Activated CD8-positive, alpha-beta memory T cell treated with anti-CD3 and anti-CD28 coated beads for 1 hour (primary cell): ENCODE measurements at places on chromosomes 3 and 15.

DNA sequence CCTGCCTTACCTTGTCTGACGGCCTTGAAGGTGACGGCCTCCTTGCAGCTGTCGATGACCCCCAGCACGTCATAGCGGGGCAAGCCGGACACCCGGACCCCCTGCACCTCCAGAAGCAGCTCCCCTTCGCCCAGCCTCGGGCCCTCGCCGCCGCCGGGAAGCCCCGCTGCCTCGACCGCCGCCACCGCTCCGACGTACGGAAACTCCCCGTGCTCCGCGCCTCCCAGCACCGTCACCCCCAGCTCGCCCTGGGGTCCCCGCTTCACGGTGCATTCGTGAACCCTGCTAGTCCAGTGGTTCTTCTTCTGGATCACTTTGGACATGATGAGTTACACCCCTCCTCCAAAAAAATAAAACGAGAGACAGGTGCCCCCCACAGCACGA lies 740 bp downstream of the MAGI1 start:
- DNase-seq = no peak

- no peak for DNase-seq
Measured at GRCh38 chr3:79172241-79172640, 595.6 kb downstream of the ROBO1 start.

DNA sequence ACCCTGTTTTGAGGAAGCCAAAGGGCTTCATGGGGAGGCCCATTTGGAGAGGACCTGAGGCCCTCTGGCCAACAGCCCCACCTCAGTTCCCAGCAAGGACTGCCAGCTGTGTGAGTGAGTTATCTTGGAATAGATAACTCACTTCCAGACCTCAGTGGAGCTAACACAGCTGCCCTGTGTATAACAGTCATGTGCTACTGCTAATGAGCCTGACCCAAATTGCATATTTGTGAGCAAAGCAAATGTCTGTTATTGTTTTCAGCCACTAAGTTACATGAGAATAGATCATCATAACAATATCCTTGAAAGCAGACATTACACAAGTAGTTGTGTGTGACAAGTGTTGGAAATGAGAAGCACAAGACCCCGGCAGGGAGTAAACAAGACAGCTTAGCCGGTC lies 355.8 kb downstream of the MCTP2 start:
- DNase-seq = no peak

DNA sequence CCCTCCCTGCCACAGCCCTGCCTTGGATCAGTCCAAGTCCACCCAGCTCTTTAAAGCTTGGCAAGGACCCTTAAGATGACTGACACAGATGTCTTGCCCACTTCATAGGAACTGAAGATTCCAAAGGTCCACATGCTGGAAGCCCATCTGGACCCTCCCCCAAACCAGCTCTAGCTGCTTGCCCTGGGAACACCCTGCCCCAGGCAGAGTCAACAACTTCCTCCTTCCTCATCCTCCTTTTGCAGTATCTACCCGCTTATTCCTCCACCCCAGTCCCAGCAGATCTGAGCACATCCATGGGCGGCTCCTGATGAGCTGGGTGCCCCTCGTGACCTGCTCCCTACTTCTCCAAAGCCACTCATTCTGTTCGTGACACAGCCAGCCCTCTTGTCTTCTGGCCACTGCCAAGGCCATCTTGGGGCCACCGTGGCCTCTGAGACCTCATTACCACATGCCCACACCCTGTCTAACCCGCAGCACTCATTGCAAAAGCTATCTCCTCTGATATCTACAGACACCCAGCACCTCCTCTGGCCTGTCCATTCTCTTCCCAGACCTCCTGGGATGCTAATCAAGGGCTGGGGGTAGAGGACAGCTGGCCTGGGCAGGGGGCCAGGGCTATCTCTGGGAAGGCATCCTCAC lies 2.0 kb upstream of the PFKFB4 start:
- DNase-seq = no peak
